ENCODE measurements at places on chromosomes 7 and 10.

- no peak for DNase-seq
Observed at GRCh38 chr7:136359333-136359903, 382.3 kb upstream of the MTPN start.

DNA sequence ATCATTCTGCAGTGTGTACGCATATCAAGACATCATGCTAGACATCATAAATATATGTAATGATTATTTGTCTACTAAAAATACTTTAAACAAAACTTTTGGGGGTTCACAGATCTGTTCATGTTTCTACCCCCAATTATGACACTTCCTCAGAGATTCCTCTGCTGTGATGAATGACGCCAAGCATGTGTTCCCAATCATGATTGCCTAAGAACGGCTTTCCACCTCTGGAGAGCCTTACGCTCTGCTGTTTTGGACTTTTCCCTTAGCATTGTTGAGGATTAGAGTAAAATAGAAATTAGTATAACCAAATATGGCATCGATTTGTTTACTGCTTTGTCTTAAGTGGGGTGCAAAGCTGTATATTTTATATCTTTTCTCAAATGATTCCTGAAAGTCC lies 236.3 kb upstream of the IGFBP3 start:
- no peak for DNase-seq

- no peak for DNase-seq
Observed at GRCh38 chr10:1968257-1969033, 231.1 kb upstream of the ADARB2 start.

DNA sequence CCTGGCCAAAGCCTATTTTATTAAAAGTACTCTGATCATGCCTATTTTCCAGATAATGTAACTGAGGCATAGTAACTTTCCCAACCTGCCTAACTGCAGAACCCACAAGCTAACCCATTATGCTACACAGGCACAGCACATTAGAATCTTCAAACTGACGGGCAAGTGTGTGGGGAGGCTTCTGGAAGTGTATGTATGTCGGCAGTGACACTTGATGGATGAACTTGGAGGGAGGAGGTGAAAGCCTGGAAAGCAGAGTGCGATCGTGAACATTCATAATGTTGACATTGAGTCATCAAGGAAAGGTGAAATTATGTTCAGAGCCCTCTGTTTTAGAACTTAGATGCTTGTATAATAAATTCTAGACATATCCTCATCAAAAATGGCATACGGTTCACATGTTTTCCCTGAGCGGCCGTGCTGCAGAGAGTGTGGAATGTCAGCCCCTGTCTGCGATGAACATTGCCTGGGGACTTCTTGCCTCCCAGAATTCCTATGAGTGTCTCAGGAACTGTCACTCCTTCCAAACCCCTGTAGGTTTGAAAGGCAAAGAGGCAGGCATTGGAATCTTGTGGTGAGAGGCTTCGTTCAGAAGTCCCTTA lies 102.4 kb downstream of the SLIT1 start:
- DNase-seq = no peak

- no peak for DNase-seq
Observed at GRCh38 chr7:51658684-51659083, 342.1 kb upstream of the COBL start.

Measured in stimulated activated CD8-positive, alpha-beta memory T cell treated with anti-CD3 and anti-CD28 coated beads, Interleukin-15, amount 100 ng/mL, for 24 hours (primary cell).